ENCODE measurements at places on chromosomes 1 and 21.

- no peak for DNase-seq
Observed at GRCh38 chr21:42214921-42215320, 4.0 kb upstream of the ABCG1 start.

DNA sequence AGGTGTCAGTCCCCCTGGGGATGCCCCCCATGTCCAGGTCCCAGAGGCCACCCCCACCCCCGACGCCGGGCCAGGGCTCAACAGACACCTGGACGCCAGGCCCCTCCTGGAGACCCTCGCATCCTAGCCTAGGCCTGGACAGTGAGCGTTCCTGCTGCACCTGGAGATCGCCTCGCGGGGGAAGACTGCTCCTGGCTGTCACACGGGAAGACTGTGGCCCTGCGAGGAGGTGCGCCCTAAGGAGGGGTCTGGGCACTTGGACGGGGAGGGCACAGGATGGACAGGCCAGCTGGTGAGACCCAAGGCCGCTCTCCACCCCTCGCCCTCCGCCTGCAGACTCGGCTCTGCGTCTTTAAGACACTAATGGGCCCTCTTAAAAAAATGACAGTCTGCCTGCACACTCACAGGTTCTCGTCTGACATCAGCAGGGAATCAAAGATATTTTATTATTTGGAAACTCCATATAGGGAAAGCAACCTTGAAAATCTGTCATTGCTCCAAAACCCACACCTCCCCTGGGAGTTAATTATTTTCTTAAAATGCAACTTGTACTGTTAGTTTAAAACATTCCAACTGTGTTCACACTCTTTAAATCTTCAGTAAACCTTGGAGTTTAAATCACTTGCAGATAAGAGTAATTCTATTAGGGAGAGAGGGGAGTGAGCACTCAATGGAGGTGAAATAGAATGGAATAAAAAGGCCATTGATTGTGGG is 45.6 kb upstream of the ACTRT2 start:
- DNase-seq: no peak

GRCh38 chr1:47417170-47418044 is 1.3 kb downstream of the FOXE3 start:
- no peak for DNase-seq

- peak; percentile 21 for DNase-seq
Observed at GRCh38 chr1:197356723-197357533, 88.9 kb downstream of the CRB1 start.

GRCh38 chr1:229101011-229101871 is 169.7 kb upstream of the RAB4A start:
- no peak for DNase-seq

- no peak for DNase-seq
Observed at GRCh38 chr1:230099465-230099864, 32.4 kb downstream of the GALNT2 start.

DNA sequence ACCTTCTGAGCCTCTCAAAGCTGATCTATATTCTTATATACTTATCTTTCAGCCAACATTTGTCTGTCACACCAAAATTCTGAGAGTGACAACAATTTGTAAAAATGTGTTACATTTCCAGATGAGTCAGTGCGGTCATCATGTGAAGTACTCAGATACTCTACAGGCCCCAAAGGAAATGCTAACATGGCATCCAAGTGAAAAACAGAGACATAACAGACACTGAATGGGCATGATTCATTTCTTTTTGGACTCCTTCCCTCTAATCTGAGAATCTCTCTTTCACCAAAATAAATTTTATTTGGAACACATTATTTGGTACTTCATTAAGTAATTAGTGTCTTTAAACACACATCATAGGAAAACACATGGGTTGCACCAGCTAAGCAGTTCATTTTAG is 96.6 kb downstream of the SLC44A5 start:
- DNase-seq: no peak

GRCh38 chr1:8373581-8374241 is 55.8 kb downstream of the SLC45A1 start:
- DNase-seq: no peak

DNA sequence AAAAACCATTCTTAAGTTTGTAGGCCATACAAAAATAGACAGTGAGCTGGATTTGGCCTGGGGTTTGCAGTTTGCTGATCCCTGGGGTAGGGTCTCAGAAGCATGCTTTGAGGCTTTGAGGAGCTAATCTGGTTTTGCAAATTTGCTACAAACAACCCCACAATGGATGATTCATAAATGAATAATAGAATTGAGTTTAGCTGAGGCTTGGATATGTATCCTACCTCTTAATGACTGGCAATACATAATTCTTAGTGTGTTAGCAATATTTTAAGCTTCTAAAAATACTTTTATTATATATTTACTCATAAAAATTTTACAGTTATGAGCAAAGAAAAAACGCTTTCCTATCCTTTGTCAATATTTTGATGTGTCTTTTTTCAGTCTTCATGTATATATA is 50.6 kb downstream of the ROR1 start:
- no peak for DNase-seq
